Substantia nigra (tissue), 51 donors: ENCODE measurements at places on chromosomes 5 and 9.

DNA sequence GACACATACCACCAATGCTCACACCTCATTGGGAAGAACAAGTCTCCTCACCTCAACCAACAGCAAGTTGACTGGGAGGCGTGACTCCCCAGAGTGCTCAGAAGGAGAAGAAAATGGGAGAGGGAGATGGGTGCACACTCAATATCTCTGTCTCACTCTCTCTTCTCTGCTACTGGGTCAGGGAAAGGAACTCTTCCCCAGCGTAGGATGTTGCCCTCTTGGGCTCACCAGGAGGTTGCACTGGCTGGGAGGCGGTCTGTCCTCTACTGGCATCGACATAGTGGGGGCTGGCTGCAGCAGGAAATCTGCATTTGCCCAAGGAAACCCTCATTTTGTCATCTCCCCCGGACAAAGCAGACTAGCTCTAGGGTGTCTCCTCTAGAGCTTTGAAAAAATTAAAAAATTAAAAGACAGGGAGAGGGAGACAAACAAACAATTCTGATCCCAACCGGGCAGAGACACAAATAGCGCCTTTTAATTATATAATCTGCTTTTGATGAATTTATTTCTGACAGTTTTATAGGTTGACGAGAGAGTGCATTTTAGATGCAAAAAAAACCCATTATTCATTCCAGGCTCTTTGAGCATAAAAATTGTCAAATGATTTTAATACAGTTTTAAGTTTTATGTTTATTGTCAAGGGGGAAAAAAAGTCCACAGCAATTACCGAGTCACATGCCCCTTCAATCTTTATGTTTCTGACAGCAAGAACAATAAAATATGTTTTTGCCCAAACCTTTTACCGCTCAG is 179.3 kb upstream of the MVB12B start:
- DNase-seq, result no peak

- DNase-seq, result peak; percentile 15
These were observed 12.4 kb downstream of the CBY3 start for GRCh38 chr5:179668391-179668790.

DNA sequence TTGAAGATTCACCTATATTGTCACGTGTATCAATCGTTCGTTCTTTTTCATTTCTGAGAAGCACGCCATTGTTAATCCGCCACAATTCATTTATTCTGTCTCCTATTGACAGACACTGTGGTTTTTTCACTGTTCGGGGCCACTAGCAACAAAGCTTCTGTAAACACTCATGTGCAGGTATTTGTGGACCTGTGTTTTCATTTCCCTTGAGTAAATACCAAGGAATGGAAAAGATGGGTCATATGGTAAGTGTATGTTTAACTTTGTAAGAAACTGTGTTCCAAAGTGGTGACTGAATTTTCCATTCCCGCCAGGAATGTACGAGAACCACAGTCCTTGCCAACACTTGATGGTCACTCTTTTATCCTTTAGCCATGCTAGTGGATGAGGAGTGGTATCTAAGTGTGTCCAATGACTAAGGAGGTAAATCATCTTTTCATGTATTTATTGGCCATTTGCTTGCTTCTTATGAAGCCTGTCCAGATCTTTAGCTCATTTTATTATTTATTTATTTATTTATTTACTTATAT is 10.7 kb downstream of the ABO start:
- DNase-seq, result no peak

- DNase-seq, result no peak
These were observed 7.5 kb downstream of the PFDN1 start for GRCh38 chr5:140295414-140295813.
